ENCODE measurements at places on chromosomes 13 and 19.

DNA sequence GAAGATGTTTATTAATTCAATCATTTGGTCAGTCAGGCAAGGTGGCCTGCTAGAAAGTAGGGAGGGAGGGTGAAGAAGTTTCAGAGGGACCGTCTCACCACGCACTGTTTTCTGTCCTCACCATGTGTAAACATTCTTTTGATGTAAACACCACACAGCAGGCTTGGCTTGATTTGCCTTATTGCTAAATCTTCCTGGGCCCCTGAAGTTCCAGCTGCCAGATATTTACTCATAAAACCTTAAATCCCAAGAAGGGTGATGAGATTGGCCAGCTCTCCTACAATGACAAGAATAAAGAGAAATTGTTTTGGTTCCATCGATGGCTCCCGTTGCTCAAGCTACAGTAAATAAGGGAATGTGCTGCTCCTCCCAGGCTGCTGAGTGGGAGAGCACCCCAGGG, 198.2 kb upstream of the TMTC4 start:
- DNase-seq = no peak

DNA sequence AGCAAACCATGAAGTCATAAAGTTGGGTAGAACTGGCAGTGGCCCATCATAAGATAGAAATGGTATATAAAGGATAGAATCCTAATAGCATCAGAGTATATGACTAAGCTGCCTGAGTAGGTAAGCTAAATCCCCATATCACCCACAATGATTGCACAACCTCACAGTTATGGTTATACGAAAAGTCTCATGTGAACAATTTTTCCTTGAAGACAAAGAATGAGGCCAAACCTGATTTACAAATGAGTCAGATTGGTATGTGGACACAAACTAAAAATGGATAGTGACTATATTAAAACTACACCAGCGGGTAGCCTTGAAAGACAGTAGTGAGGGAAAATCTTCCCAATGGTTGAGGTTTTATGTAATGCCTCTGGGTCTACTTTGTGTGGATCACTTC, 40.9 kb upstream of the UFM1 start:
- no peak for DNase-seq

GRCh38 chr13:99275093-99275469, 16.9 kb upstream of the GPR18 start:
- DNase-seq = peak; percentile 69

DNA sequence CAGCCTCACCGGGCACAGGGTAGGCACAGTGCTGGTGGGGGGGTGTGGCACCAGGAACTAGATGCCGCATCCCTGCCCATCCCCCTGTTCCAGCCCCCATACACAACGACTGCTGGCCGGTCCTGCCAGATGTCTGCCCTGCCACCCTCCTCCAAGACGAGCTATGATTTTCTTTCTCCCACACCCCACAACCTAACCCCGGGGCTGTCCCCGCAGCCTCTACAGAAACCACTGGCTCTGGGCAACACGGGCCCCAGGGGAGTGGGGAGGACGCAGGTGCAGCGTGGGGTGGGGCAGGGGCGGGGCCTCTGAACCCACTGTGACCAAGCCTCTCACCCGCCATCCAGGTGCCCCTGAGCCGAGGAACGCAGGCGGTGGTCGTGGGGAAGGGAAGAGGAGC, 15.5 kb downstream of the PGLS start:
- peak; percentile 56 for DNase-seq

- no peak for DNase-seq
These were observed 63.8 kb downstream of the KCTD15 start for GRCh38 chr19:33860312-33861090.

DNA sequence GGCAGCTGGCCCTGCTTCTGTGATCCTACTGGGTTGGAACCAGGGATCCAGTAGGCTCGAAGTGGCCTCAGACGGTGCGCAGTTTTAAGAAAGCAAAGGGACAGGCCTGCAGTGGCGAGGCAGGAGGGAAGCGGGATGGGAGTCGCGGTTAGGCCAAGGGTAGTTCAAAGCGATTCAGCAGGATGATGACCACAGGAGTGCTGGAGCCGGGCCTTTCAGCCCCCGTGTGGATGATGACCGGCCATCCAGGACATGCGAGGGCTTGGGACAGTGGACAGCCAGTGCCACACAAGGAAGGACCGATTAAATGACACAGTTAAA, 854 bp downstream of the RNASEH2B start:
- no peak for DNase-seq

DNA sequence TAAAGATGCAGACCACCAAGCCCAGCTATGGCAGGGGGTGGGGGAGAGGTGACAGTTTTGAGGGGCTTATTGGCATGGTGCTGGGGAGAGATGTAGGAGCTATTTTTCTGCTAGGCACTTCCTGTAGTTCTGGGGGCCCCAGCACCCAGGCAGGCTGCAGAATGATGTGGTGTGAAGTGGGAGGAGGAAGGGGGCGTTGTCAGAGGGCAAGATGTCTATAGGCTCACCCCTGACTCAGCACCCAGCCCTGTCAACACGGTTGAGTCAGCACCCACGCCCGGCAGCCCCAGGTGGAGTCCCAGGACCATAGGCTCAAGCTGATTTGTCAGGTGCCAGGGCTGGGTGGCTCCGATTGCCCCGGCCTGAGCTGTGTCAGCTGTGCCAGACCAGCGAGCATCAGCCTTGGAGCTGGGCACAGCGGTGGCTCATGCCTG, 5.8 kb downstream of the KLF2 start:
- peak; percentile 98 for DNase-seq

GRCh38 chr19:18340990-18341868, 831 bp downstream of the PGPEP1 start:
- DNase-seq = peak; percentile 88

DNA sequence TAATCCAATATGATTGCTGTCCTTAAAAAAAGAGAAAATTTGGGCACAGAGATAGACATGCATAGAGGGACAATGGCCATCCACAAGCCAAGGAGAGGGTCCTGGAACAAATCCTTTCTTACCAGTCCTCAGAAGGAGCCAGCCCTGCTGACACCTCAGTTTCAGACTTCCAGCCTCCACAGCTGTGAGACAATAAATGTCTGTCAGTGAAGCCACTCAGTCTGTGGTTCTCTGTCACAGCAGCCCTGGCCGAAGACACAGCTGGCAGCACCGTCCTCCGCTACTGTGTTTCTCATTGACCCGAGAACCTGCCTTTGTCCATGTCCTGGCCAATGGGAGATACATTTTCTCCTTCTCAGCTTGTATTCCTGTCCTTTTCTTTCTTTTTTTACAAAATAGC, 207.9 kb downstream of the TM9SF2 start:
- DNase-seq = no peak

- DNase-seq = no peak
These were observed 135.0 kb downstream of the CRYL1 start for GRCh38 chr13:20390526-20391175.

- peak; percentile 77 for DNase-seq
These were observed 10.9 kb upstream of the ADGRE5 start for GRCh38 chr19:14370169-14370939.

- no peak for DNase-seq
These were observed 62.7 kb downstream of the F2RL3 start for GRCh38 chr19:16951529-16951928.

DNA sequence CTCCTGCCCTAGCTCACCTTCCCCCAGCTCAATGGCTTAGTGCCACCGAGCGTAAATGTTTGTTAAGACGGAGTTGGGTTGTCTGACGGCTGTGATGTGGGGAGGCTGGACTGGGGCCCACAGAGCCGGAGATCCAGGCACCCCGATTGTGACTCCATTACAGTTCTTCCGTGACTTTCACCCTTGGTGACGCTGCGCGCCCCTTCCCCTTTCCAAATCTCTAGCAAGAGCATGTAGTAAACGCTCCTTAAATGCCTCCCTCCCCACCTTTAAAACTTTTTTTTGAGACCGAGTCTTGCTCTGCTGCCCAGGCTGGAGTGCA, 829 bp downstream of the REEP6 start:
- DNase-seq = no peak

DNA sequence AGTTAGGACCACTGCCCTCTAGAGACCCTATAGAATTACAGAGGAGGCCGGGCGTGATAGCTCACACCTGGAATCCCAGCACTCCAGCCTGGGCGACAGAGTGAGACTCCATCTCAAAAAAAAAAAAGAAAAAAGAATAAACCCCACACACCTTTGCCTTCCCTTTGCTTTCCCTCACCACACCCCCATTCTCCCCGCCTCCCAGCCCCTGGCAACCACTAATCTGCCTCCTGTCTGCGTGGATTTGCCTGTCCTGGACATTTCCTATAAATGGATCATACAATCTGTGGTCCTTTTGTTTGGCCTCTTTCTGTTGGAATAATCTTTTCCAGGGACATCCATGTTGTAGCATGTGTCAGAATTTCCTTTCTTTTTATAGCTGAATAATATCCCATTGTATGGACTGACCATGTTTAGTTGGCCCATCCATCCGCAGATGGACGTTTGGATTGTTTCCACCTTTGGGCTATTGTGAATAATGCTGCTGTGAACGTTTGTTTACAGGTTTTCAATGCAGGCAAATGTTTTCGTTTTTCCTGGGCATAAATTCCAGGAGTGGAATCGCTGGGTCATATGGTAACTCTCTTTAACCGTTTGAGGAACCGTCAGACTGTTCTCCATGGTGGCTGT, 15.3 kb downstream of the NACC1 start:
- DNase-seq = no peak

- peak; percentile 30 for DNase-seq
These were observed 3.3 kb downstream of the ICAM5 start for GRCh38 chr19:10292789-10293636.

DNA sequence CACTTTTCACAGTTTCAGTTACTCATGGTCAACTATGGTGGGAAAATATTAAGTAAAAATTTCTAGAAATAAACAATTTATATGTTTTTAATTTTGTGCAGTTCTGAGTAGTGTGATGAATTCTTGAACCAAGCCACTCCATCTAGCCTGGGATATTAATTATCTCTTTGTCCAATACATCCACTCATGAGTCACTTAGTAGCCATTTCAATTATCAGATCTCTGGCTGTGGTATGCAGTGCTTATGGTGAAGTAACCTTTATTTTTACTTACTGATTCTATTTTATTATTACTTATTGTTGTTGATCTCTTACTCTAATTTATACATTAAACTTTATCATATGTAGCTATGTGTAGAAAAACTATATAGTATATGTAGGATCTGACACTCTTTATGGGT, 128.9 kb upstream of the KLHL1 start:
- no peak for DNase-seq

Data from activated CD8-positive, alpha-beta T cell treated with anti-CD3 and anti-CD28 coated beads for 36 hours (primary cell).